Activated effector memory CD4-positive, alpha-beta T cell treated with anti-CD3 and anti-CD28 coated beads, Interleukin-2, amount 50 U/mL, for 16 hours (primary cell): ENCODE measurements at places on chromosomes 2 and 18.

DNA sequence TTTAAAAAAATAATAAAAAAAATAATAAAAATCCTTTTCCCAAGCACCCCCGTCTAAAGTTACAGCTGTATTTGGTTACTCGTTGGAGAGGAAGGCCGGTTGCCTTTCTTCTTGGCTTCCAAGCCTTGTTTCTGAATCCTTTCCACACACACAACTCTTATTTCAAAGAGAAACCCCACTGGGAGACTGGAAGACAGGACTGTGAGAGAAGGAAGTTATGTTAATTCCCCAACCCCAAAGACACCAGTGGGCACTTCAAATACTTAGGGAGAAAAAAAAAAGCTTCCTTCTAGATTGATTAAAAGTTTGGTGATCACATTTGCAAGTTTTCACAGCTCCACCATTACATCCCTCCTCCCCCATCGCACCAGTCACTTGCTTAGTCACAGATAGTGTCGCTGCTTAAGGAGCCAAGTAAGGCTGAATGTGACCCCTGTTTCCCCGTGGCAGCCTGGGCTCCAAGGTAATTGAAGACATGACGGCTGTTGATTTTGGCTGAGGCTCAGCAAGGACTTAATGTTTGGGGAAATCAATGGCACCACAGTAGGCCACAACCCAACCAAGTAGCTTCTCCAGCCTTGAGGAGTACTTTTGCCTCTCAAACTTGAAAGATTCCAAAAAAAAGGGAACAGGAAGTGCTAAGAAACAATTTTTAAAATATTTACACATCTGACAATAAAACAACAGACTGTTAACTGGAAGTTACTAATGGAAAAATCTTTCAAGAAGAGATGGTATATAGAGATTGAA, 40.8 kb upstream of the FRZB start:
- DNase-seq = no peak

DNA sequence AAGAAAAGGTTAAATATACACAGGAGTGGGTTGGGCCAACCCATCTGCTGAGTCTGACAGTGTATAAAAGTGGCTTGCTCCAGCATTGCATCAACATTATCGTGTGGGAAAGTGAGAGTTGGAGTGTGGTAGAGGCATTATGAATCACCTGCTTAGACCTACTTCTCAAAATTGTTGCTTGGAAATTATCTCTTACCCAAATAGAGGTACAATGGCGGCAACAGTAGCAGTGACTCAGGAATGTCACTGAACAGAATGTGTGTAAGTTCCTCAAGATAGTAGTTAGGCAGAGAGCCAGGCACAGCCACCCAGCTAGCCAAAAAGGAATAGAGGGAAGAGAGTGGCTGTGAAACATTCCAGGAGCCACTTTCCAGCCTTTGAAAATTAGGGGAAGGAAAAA, 616.0 kb downstream of the NUP35 start:
- no peak for DNase-seq

- no peak for DNase-seq
These were observed 204.5 kb upstream of the REV1 start for GRCh38 chr2:99694331-99694730.

- DNase-seq = no peak
These were observed 125.3 kb upstream of the KLF7 start for GRCh38 chr2:207290833-207291624.

- no peak for DNase-seq
These were observed 101.8 kb upstream of the AGAP1 start for GRCh38 chr2:235391921-235392615.

DNA sequence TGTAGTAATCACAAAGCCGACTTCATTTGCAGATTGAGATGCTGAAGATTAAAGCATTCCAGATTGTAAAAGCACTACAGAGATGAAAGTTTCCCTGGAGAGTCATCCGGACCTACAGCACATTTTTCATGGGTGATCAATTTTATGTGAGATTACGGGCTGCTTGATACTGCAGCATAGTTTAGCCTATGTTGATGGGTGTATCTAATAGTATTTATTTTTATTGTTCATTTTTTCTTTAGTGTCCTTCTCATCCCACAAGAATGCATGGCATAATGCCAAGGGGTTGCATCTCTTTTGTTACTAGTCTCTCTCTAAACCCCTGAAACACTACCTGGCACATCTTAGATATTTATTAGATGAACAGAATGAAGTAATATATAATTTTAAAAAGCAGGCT, 240.4 kb downstream of the MBD2 start:
- no peak for DNase-seq

DNA sequence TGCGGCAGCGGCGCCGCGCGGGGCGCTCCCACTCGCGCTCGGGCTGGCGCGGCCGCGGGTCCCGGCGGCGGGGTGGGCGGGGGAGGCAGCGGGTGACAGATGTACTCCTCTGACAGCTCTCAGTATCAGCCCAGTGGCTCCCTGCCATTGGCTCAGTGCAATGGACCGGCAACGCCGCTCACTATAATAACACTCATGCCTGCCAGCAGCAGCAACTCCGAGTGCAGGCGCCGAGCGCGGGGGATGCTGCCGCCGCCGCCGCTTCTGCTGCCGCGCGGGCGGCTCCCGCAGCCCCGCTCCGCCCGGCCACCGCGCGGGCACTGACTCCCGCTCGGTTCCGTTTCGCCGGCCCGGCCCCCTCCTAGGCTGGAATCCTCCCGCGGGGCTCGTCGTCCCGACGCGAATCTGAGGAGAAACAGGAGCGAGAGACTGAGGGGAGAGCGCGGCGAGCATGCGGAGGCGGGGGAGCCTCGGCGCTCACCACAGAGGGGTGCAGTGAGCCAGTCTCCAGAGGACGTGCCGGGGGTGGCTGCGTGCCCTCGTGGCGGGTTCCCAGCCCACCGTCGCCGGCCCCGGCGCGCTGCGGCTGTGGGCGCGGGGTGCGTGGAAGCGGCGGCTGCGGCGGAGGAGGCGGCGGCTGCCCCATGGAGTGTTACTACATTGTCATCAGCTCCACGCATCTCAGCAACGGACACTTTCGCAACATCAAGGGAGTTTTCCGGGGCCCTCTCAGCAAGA, at the start of gene ZNF804A:
Gene ZNF804A (plus strand): TSS at position 214 of the 738 bp plus-strand sequence. CDS start 431 bp downstream, at position 645.
- no peak for DNase-seq

DNA sequence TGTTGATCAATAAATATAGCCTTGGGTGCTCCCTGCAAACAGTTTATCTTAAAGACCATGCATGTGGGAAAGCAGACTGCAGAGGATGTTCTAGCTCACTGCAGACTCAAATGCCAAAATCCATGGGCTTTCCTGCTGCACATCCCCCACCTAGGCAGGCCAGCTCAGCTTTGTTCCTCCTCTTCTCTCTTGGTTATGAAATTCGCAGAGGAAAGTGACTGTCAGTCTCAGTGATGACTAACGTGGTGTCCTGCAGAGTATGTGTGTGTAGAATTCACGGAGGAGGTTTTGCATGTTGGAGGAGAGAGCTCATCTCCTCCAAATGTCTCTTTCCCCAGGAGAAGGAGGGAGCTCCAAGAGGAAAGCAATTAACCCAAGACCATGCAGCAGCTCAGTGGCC, 21.4 kb upstream of the KCNS3 start:
- no peak for DNase-seq

- no peak for DNase-seq
These were observed 10.8 kb downstream of the EMILIN2 start for GRCh38 chr18:2857491-2858131.

DNA sequence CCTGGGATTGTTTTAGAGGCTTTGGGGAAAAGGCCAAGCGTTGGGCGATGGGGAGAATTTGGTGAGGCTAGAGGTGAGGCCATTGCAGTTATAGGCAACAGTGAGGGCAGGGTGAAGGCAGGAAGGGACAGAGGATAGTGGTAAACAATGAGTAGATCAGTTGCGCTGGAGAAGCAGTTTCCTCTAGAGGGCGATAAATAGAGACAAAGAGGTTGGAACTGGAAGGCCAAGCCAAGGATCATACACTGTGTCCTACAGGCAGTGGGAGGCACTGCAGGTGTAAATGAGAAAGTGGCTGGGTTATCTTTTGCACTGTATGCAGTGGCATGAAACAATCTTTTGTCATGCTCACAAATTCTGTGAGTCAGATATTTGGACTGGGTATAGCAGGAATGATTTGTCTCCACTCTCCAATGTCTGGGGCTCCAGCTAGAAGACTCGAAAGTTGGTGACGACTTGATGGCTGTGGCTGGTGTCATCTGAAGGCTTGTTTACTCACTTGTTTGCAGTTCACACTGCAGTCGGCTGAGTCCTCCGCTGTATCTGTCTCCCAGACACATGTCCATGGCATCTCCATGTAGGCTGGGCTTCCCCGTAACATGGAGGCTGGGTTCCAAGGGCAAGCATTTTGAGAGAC, 82.1 kb downstream of the TNP1 start:
- DNase-seq = no peak

- DNase-seq = no peak
These were observed 25.3 kb upstream of the ASPRV1 start for GRCh38 chr2:69986691-69987090.
